H9 (cell line): ENCODE measurements at places on chromosomes 5 and 9. TPM values are rescaled to one million over a fixed set of nuclear protein-coding genes. Genes with fewer than 3 reads are reported as not detected.

The IL17B gene
- not detected in 2 replicates for total RNA-seq

The PRELID1 gene
- total RNA-seq = 212 and 213 TPM in 2 replicates

The PCYOX1L gene
- total RNA-seq = 15.3 and 16.5 TPM in 2 replicates

The FCN2 gene
- total RNA-seq = not detected in 2 replicates

The LIX1 gene
- 0.07 and 0.13 TPM in 2 replicates for total RNA-seq

The ARAP3 gene
- 27.3 and 27.6 TPM in 2 replicates for total RNA-seq

The TTC39B gene
- total RNA-seq = 8.1 and 8.2 TPM in 2 replicates

- no peak overlapping the region for H3K27ac ChIP-seq
- no peak overlapping the region for H3K4me3 ChIP-seq
- H3K36me3 ChIP-seq = no peaks in the 10 kb centered on the region
- H3K4me1 ChIP-seq = no peaks in the 10 kb centered on the region
- DNase-seq = no peak
Measured at GRCh38 chr5:7192016-7192415, 203.9 kb upstream of the ADCY2 start.

DNA sequence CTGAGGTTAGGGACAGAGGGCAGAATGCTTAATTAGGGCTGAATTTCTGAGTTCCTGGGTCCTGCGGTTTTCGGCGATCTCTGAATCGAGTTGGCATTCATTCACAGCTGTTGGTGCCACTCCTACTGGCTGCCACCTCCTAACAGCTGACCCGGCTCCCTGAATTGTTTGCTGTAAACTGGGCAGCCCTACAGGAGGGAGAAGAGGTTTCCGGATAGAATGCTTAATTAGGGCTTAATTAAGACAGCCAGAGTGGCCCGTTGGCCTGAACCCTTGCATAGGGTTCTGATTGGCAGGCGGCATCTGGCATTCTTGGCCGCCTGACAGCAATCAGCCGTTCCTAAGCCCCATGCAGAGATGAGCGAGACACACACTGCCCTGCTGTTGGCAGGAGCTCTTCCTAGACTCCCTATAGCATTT, 25.7 kb downstream of the FRMPD1 start:
- no peak overlapping the region for H3K4me3 ChIP-seq
- H3K27me3 ChIP-seq = no peaks in the 10 kb centered on the region
- H3K4me1 ChIP-seq = no peaks in the 10 kb centered on the region

GRCh38 chr5:35668794-35669193, 51.1 kb downstream of the SPEF2 start:
- no peaks in the 10 kb centered on the region for H3K27me3 ChIP-seq
- no peaks in the 10 kb centered on the region; the same call in 1 of the 2 replicates for H3K4me1 ChIP-seq
- DNase-seq = no peak
- no peaks in the 10 kb centered on the region for H3K36me3 ChIP-seq
- no peak overlapping the region for H3K27ac ChIP-seq

DNA sequence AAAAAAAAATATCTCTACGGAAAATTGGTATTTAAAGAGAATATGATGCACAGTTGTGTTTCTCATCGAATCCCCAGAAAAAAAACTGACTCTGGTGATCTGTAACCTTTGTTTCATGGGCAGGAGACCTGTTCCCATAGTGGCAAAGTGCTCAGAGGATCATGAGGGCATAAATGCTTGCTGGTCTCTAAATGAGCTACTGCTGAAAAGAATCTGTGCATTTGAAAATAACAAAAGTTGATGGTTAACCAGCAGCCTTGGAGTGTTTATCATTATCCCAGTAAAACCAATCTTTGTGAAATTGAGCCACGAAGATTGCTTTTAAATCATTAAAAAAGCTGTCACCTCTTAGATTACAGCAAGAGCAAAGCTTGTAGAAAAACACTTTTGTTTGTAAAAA, 775.4 kb downstream of the MTRR start:
- H3K27me3 ChIP-seq = no peaks in the 10 kb centered on the region
- no peaks in the 10 kb centered on the region for H3K36me3 ChIP-seq
- no peaks in the 10 kb centered on the region for H3K4me1 ChIP-seq
- H3K4me3 ChIP-seq = no peak overlapping the region

- peak overlapping the region; percentile 76 for H3K4me3 ChIP-seq
- no peak overlapping the region for H3K27ac ChIP-seq
- peaks cover 3% of the 10 kb centered on the region; the same call in 1 of the 2 replicates for H3K4me1 ChIP-seq
- no peaks in the 10 kb centered on the region for H3K36me3 ChIP-seq
- peaks cover 23% of the 10 kb centered on the region for H3K27me3 ChIP-seq
Measured at GRCh38 chr5:10562201-10563109, 1.4 kb upstream of the ANKRD33B start.

- H3K4me3 ChIP-seq = no peak overlapping the region
- H3K27me3 ChIP-seq = no peaks in the 10 kb centered on the region
- no peaks in the 10 kb centered on the region for H3K36me3 ChIP-seq
- H3K27ac ChIP-seq = no peak overlapping the region
Measured at GRCh38 chr5:127997201-127997704, 86.3 kb upstream of the SLC12A2 start.

DNA sequence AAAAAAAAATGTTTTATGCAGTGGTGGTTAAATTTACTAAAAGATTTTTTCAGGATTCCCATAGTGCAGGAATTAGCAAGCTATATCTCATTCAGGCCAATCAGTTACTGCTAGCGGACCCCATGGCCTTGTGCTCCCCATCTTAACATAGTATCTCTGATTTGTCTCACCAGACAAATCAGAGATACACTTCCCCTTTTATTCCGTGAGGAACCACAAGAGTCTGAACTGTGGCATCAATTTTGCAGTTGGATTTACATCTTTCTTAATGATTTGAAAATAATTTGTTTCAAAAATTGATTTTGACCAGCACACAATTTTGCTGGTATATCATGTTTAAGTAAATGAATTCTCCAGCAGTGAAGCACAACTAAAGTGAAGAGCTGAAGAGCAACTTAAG, 17.9 kb downstream of the ITGA1 start:
- H3K36me3 ChIP-seq = peaks cover 4% of the 10 kb centered on the region
- H3K4me3 ChIP-seq = no peak overlapping the region
- H3K27me3 ChIP-seq = no peaks in the 10 kb centered on the region

DNA sequence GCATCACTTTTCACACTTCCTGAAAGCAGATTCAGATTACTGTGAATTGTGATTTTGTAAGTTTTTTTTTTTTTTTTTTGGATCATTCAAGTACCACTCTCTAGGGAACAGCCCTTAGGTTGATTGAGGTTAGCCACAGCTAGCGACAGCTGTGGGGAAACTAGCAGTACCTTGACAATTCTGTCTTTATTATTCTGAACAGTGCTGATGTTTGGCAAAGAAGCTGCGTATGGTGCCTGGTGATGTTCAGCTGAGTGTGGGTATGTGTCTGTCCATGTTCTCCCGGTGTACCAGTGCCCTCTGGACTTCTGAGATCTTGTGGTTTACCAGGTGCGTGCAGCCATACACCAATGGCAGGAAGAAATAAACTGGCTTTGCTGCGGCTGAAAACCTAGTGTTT, 117.3 kb upstream of the PLPPR1 start:
- H3K4me1 ChIP-seq = no peaks in the 10 kb centered on the region
- no peaks in the 10 kb centered on the region for H3K36me3 ChIP-seq
- no peak overlapping the region for H3K4me3 ChIP-seq

GRCh38 chr5:166788050-166788449, 1503.4 kb upstream of the WWC1 start:
- no peaks in the 10 kb centered on the region for H3K36me3 ChIP-seq
- no peak overlapping the region for H3K27ac ChIP-seq
- H3K4me1 ChIP-seq = no peaks in the 10 kb centered on the region
- no peak for DNase-seq
- H3K4me3 ChIP-seq = no peak overlapping the region

GRCh38 chr5:157965040-157965678, 106.2 kb upstream of the CLINT1 start:
- no peaks in the 10 kb centered on the region; the same call in 1 of the 2 replicates for H3K36me3 ChIP-seq
- H3K4me1 ChIP-seq = peaks cover 4% of the 10 kb centered on the region; the same call in 1 of the 2 replicates
- H3K27ac ChIP-seq = peak overlapping the region; percentile 80
- H3K4me3 ChIP-seq = peak overlapping the region; percentile 55; the same call in 2 of the 3 replicates
- no peak for DNase-seq
- no peaks in the 10 kb centered on the region for H3K27me3 ChIP-seq

- no peak for DNase-seq
- H3K4me3 ChIP-seq = no peak overlapping the region
- H3K27me3 ChIP-seq = no peaks in the 10 kb centered on the region
Measured at GRCh38 chr9:105994970-105995369, 300.6 kb downstream of the TMEM38B start.

GRCh38 chr9:94741866-94742265, 15.4 kb downstream of the AOPEP start:
- no peak for DNase-seq
- no peaks in the 10 kb centered on the region for H3K4me1 ChIP-seq
- peaks cover 4% of the 10 kb centered on the region; the same call in 2 of the 3 replicates for H3K36me3 ChIP-seq
- no peaks in the 10 kb centered on the region for H3K27me3 ChIP-seq
- H3K4me3 ChIP-seq = no peak overlapping the region

GRCh38 chr5:91403438-91403837, 20.3 kb upstream of the ARRDC3 start:
- H3K36me3 ChIP-seq = no peaks in the 10 kb centered on the region
- no peak overlapping the region for H3K27ac ChIP-seq
- no peak overlapping the region for H3K4me3 ChIP-seq
- no peak for DNase-seq
- H3K4me1 ChIP-seq = peaks cover 3% of the 10 kb centered on the region
- H3K27me3 ChIP-seq = no peaks in the 10 kb centered on the region

DNA sequence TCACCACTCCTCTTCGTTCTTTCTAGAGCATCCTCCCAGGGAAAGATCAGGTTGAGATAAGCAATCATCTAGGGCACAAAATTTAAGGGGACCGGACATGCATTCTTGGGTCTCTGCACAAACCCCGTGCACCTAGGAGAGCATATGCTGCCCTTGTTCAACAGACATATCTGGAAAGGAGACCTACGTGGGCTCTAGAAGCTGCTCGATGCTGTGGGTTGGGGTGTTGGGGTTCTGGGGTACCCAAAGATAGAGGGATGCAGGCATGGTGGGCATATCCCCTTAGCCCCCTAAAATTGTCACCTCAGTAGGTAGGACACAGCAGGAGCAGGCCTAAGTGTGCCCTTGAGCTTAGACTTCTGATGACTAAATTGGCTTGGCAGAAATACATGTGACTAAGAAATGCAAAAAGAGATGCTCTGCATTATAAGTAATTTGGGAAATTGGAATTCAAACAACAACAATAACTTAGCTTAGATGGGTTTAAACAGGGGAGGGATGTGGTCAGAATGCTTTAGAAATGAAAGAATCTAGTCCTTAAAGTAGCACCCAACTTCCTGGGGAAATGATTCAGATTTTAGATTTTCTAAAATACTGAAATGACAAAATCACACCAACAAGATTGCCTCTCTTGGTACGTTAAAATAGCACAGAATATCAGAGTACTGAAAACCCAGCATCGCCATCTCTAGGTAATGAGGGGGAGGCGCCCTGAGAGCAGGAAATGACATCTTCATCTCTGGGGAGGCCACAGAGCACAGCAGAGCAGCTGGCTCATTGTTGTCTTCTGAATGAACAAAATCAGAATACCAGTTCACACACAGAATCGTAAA, 172.3 kb downstream of the GNA14 start:
- no peaks in the 10 kb centered on the region for H3K27me3 ChIP-seq
- no peak overlapping the region for H3K4me3 ChIP-seq

DNA sequence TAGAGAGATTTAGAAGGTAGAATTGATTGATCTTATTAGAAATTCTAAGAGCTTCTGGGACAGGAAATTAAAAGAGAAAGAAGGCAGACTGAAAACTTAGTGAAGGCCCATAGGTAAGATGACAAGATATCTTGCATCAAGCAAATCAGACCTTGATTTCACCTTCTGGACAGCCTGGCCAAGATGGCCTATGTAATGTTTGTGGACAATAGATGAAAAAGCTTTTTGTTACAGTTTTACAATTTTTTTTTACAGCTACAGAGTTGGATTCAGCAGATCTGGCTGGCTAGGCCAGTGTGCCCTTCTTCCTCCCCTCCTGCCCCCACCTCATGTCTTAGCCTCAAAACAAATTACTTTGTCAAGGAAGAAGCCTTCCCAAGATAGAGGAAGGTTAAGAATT, 21.6 kb upstream of the HEMGN start:
- no peaks in the 10 kb centered on the region for H3K36me3 ChIP-seq
- H3K4me1 ChIP-seq = no peaks in the 10 kb centered on the region
- no peak overlapping the region for H3K4me3 ChIP-seq
- H3K27me3 ChIP-seq = no peaks in the 10 kb centered on the region

DNA sequence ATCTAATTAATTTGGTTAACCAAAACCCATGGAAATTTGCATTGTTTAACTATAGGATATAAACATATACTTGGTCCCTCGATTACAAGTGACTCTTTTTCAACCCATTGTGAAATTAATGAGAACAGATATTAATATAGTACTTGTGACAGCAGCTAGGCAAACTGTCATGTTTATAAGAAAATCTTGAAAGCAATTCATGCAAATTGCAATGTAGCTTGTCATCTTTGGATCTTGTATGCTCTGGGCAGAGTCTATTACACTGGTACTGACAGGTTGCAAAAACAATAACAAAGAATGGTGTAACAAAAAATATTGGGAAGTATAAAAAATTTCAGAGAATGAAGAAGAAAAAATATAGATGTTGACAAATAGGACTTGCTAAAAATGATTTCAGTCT, 941.0 kb downstream of the DNAH5 start:
- no peaks in the 10 kb centered on the region for H3K4me1 ChIP-seq
- H3K36me3 ChIP-seq = no peaks in the 10 kb centered on the region
- no peak for DNase-seq

- no peaks in the 10 kb centered on the region for H3K27me3 ChIP-seq
- H3K36me3 ChIP-seq = no peaks in the 10 kb centered on the region
- no peak for DNase-seq
- no peak overlapping the region for H3K27ac ChIP-seq
- no peak overlapping the region for H3K4me3 ChIP-seq
- no peaks in the 10 kb centered on the region for H3K4me1 ChIP-seq
Measured at GRCh38 chr5:2817031-2817603, 65.6 kb upstream of the IRX2 start.

- no peak overlapping the region for H3K4me3 ChIP-seq
- H3K27ac ChIP-seq = no peak overlapping the region
- H3K27me3 ChIP-seq = no peaks in the 10 kb centered on the region
- H3K4me1 ChIP-seq = no peaks in the 10 kb centered on the region
- DNase-seq = no peak
- H3K36me3 ChIP-seq = no peaks in the 10 kb centered on the region; the same call in 2 of the 3 replicates
Measured at GRCh38 chr9:128335161-128335560, 5.2 kb upstream of the SLC27A4 start.

DNA sequence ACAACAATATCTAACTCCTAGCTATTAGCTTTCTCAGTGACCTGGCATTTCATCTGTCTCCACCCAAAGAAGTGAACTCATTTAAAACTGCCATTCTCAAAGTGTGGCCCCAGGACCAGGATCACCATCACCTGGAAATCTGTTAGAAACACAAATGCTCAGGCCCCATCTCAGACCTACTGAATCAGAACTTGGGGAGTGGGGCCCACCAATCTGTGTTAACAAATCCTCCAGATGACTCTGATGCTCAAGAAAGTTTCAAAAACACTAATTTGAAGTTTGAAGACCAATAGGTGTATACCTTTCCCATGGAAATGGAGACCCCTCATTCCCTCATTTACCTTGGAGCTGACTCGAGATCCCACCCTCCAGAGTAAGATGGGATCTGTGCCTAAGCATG, 72.3 kb downstream of the PRELID2 start:
- no peak overlapping the region for H3K27ac ChIP-seq
- no peaks in the 10 kb centered on the region for H3K27me3 ChIP-seq
- no peaks in the 10 kb centered on the region for H3K4me1 ChIP-seq
- no peak overlapping the region for H3K4me3 ChIP-seq
- peaks cover 8% of the 10 kb centered on the region for H3K36me3 ChIP-seq
- DNase-seq = no peak

- no peak overlapping the region for H3K27ac ChIP-seq
- H3K4me1 ChIP-seq = 0 out of 2 replicates have a peak, but pooled peaks cover 1% of the 10 kb centered on the region
- H3K4me3 ChIP-seq = no peak overlapping the region
- no peaks in the 10 kb centered on the region; the same call in 1 of the 2 replicates for H3K27me3 ChIP-seq
Measured at GRCh38 chr5:132501961-132502931, 11.7 kb upstream of the IRF1 start.
